D341Med (cell line): ENCODE measurements at places on chromosomes 5 and 9.

DNA sequence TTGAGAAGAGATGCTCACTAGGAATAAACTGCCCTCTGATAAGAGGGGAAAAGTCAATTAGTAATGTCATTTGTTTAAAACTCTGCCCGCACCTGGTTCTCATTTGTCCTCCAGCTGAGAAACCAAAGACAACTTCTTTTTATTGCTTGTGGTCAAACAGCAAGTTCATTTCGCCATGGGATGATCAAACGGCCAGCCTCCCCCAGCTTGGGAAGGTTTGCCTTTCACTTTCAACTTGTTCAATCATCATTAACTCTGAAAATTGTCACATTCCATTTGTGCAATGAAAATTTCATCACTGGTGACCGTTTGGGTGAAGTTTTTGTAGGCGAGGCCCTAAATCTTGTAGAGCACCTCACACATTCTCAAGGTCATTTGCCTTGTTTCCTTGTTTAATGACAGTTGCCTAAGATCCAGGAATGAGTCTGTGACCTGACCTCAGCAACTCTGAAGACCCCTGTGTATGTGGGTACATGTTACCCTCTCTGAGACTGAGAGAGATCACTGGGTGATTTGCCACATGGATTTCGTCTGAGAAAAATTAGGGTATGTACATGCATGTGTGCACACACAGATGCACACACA lies 117.7 kb downstream of the MARCHF3 start:
- DNase-seq: no peak

GRCh38 chr5:174790906-174791305 lies 66.5 kb downstream of the MSX2 start:
- no peak for DNase-seq

- DNase-seq: no peak
Measured at GRCh38 chr9:20988061-20988460, 43.4 kb downstream of the HACD4 start.

- no peak for DNase-seq
Measured at GRCh38 chr5:71743155-71743554, 24.1 kb downstream of the CARTPT start.

- DNase-seq: no peak
Measured at GRCh38 chr5:121350181-121350930, 501.3 kb upstream of the FTMT start.

DNA sequence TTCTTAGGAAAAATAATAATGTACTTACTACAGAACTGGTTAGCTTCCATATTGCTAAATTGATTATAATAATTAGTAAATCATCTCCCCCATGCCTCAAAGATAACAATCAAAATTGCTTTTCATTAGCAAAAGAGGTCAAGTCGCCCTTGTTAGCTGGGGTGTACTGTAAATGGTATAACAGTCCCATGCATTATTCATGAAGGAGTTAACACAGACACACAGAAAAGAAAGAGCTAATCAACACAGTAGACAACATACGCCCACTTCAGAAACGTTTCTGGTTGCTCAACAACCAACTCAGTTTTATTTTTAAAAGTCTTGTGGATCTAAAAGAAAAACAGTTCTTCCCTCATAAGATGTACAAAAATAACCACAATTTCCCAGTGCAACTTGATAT lies 100.2 kb downstream of the MPDZ start:
- DNase-seq: no peak

GRCh38 chr9:100587375-100587774 lies 9.5 kb downstream of the CAVIN4 start:
- DNase-seq: no peak

- no peak for DNase-seq
Measured at GRCh38 chr9:96350866-96351265, 32.6 kb downstream of the SLC35D2 start.

DNA sequence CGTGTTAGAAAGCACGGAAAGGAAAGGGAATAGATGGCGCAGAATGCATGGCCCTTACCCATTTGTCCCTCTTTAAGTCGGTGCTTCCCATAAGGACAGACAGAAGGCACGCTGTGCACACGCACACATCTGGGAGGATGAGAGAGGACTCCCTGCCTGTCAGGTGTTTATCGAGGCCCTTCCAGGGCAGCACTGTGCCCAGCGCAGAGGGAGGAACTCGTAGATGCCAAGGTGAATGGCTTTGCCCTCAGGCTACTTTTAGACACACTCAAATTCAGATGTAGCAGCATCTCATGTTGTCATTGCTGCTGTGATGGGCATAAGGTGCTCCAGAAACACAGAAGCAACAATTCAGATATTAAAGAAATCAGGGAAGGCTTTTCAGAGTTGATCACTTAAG lies 70.2 kb upstream of the CTSL start:
- DNase-seq: no peak

GRCh38 chr9:120830865-120831264 lies 11.9 kb downstream of the PSMD5 start:
- no peak for DNase-seq

DNA sequence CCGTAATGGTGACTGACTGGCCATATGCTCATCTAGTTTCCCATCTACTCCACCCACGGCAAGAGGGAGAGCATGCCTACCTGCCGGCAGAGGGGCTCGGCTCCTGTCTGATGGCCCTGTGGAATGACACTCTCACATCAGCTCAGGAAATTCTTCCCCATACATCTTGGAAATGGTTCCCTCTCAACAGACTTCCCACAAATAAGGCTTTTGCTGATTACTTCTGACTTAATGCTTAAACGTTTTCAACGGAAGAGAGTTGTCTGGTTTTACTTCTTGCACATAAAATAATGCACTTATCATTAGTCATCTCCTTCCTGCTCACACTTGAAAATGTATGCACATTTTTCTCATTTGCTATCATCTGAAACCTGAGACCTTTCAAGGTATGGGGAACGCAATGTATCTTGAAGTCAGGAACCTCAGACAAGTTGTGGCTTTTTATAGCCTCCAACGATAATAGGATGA lies 129.5 kb downstream of the TTLL11 start:
- no peak for DNase-seq

- no peak for DNase-seq
Measured at GRCh38 chr9:96686638-96687335, 31.7 kb upstream of the PRXL2C start.

GRCh38 chr5:42994246-42994554 lies 45.9 kb downstream of the ANXA2R start:
- no peak for DNase-seq

DNA sequence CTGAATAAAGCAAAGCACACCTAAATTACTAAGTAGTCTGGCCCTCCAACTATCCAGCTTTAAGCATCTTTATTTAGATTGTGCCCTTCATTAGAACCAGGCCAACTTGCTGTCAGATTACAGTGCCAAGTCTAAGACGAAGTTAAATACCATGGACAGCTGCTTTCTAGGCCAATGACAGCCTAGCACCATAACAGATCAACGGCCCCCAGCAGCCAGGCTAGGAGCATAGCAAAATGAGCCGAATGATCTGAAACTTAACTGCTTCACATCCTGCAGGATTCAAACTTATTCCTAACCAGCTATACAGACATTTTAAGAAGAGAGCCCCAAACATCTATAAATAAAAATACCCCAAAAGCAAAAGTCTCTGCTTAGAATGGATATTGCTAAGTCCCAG lies 6.8 kb downstream of the SLC24A2 start:
- peak; percentile 27 for DNase-seq

- no peak for DNase-seq
Measured at GRCh38 chr9:71608825-71609447, 159.4 kb downstream of the CEMIP2 start.

DNA sequence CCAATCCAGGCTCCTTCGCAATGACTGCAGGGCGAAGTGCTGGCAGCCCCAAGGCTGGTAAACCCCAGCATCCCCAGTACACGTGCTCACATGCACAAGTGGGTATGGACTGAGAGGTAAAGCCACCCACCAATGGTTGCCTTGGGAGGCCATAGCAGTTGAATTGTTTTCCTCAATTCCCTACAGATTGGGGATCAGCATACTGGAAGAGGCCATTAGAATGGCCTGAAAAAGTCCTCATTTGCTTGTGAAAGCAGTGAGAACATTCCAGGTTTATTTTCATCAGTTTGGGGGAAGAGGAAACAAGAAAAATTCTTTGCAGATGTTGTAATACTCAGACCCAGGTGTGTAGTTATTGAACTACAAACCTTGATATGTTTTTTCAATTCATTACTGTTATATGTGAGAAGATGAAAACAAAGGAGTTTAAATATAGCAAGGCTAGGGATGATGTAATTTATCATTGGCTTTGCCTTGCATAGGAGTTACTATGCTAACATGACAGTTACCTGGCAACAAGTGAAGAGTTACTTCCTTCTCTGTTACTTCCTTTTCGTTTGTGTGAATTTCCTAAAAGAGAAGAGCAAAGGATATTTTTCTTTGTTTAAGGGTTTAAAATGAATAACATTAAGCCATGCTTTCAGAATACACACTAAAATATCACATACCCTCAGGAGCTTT lies 36.4 kb downstream of the MTMR12 start:
- no peak for DNase-seq

GRCh38 chr5:87836696-87837095 lies 424.0 kb upstream of the CCNH start:
- no peak for DNase-seq

GRCh38 chr5:67908126-67908765 lies 307.3 kb upstream of the PIK3R1 start:
- no peak for DNase-seq

DNA sequence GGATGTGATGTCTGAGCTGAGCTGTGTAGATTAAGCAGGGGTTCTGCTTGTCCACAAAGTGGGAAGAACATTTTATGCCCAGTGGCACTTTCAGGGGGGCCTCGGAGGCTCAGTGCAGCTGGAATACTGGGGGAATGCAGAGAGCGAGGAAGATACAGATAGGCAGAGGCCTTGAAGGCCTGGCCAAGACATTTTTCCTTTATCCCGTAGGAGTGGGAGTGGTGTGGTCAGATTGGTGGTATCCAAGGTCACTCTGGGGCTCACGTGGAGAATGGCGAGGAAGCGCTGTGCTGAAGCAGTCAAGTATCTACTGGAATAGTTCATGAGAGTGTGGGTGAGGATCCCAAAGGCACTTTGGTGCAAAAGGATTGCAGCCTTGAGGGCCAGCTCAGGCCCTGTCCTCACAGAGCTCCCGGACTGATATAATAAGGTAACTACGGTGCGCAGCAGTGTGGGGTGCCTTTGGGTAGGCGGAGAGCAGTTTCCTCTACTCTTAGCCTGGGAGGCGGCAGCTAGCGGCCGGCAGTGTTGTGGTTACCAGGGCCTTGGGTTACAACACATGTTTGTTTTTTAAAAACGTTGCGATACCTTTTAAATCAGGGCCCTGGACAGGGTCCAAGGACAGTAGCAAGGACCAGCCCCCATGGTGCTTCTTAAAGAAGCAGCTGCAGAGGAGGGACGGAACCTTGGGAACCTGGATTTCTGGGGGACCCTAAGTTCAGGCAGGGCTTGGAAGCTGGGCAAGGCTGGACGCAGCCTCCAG lies 10.8 kb upstream of the CCDC69 start:
- DNase-seq: no peak

DNA sequence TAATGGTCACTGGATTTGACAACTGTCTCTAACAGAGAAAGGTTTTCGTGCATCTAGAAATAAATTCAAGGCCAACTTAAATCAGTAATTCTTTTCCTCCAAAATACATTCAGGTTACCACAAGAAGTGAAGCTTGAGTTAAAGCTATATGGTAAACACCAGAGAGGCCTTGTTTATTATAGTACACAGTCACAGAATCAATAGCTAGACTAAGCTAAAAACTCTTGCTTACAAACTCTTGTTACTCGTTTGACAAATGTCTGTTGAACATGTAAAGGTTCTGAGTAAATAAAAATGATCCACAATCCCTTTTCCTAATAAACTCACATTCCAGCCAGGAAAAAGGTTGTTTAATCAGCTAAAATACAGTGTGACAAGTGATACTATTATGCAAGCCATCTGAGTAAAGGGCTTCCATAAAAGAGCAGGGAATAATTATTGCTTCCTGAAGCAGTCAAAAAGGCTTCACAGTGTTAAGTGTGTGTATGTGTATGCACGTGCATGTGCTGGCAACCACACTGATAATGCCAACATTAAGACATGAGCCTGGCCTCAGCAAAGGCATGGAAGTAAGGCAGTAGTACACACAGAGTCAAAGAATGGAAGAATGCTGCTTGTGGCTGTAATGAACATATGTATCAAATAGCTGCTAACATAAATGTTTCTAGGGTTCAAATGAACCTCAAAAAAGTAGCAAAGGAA lies 12.8 kb downstream of the PTAR1 start:
- no peak for DNase-seq

GRCh38 chr5:151578326-151579025 lies 12.7 kb downstream of the FAT2 start:
- no peak for DNase-seq

GRCh38 chr9:37371565-37372464 lies 50.7 kb upstream of the GRHPR start:
- DNase-seq: peak; percentile 49

- no peak for DNase-seq
Measured at GRCh38 chr5:1391691-1392090, 46.8 kb upstream of the CLPTM1L start.

DNA sequence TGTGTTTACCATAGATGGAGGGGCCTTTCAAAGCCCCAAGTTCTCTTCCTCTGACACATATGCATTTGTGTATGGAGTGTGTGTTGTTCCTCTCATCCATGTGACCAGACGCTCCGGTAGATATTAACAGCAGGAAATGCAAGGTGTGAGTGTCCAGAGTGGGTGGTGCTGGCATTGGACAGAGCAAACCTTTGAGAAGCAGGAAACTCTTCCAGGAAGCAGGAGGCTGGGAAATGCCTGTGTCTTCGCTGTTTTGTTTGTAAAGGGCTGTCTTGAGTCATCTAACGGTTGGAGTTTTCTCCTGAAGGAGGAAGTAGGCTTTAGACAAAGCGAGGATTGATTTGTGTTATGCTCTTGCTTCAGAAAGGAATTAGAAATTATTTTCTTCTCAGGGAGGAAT lies 370.9 kb downstream of the PLK2 start:
- DNase-seq: no peak

DNA sequence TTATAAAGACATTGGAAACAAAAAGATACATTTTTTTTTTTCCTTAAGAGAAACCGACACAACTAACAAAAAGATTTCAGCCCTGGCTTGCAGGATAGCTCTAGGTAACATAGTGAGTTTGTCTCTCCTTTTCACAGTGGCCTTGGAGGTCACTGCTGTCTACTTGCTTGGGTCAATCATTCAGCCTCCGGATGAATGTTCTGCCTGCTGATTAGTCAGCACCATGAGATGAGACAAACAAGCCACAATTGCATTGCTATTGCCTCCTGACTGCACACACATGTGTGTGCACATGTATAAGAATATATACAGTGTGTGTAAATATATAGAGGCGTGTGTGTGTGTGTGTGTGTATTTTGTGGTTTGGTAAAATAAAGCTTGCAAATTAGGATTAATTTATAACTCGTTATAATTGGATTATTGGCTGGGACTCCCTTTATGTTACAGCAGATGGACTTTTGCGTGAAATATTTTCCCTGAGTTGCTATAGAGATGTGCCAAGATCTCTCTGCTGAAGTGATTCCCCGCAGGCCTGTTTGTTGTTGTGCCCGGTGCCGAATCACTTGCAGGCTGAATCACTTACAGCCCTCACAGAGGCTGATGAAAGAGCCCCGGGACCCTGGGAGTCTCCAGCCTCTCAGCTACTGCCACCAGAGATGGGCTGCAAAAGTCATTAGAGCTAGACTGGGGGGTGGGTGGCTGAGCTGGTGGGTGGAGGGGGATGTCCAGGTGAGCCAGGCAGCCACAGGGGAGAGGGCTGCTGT lies 161.2 kb downstream of the FGF18 start:
- DNase-seq: no peak
